Heart left ventricle (tissue), 16 donors: ENCODE measurements at places on chromosomes 16 and 17.

GRCh38 chr17:19345486-19346350, 16.8 kb downstream of the B9D1 start:
- DNase-seq = no peak

DNA sequence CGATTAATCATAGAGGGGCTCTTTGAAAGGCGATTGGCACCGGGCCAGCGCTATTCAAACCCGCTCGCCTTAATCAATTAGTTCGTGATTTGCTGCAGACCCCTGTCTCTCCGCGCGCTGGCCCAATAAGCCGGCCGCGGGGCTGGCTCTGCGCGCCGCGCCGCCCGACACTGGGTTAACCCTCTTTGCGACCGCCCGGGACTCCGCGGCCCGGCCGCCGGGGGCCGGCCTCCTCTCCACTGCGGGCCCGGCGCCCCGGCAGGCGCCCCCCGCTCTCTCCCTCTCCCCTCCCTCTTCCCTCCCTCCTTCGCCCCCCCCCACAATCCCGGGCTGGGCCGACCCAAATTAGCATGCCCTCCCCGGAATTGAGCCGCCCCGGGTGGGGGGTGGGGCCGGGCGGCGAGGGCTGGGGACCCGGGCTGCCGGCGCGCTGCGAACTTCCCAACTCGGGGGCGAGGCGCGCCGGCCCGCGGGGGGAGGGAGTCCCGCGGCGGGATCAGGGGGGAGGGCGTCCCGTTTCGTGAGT, 428 bp upstream of the SALL1 start:
- DNase-seq = peak; percentile 42

GRCh38 chr17:72120642-72121163, at the start of gene SOX9:
Gene SOX9 (plus strand): TSS chr17:72121020. CDS start chr17:72121392, 372 bp downstream.
- DNase-seq = peak; percentile 94

- DNase-seq = no peak
These were observed 143.3 kb downstream of the USP31 start for GRCh38 chr16:23005951-23006350.

DNA sequence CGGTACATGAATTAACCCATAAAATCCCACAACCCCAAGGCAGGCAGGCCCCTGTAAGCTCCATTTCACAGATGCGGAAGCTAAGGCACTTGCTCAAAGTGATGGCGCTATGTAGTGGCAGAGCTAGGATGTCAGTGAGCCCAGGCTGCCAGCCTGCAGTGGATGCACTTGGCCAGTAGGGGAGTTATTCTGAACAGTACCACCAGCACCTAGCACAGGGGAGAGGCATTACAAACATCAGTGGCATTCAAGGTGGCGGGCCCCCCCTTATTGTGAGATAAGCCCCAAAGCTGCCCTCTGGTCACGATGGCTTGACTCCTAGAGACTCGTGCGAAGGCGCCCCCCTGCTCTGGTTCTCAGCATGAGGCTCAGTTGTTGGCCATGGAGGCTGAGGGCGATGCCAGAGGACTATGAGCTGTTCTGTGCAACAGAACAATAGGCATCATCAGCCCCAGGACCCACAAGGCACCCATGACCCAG, 33.8 kb downstream of the GTF3C1 start:
- peak; percentile 34 for DNase-seq

- no peak for DNase-seq
These were observed 75.4 kb downstream of the CYB561 start for GRCh38 chr17:63370696-63371095.

DNA sequence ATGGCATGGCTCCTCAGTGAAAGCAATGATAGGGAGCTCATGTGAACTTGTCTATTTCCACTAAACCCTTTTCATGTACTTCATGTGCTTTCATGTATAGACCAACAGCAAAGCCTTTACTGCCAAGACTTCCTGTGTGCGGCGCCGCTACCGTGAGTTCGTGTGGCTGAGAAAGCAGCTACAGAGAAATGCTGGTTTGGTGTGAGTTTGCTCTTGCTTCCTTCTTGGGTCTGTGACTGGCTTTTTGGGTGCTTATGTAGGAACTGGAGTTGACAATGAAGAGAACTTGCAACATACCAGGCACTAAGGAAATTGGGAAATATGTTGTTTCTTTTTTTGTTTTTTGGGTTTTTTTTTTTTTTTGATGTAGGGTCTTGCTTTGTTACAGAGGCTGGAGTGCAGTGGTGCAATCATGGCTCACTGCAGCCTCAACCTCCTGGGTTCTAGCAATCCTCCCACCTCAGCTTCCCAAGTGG, 5.7 kb downstream of the SNX11 start:
- no peak for DNase-seq

DNA sequence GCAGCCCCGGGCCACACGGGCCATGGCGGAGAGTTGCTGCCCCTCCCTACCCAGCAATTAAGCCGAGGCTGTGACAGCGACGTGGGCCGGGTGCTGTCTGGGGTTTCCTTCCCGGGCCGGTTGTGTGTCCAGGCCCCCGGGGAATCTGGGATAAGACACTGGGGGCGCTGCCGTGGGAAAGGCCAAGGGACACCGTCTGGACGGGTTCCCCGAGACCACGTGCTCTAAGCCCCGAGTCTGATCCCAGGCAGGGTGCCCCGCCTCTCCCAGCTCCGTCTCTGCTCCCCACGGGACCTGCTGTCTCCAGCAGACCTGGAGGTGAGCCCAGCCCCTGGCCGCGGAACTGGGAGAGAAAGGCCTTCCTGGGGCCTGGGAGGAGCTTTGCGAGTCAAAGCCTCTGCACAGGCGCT, 92.2 kb downstream of the IRX3 start:
- peak; percentile 91 for DNase-seq

DNA sequence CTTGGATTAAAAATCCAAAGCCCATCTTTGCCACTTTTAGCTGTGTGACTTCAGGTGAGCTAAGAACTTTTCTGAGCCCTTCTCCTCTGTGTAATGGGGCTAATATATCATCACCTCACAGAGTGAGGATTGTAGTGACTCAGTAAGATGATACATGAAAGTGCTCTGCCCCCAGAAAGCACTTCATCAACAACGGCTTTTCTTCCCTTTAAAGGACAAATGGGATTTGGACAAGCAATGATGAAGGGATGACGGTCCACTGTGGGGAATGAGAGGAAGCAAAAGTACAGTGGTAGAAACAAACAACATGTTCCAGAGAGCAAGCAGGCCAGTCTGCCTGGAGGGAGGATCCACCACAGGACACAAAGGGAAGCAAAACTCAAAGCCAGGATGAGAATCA, 14.3 kb upstream of the TMED6 start:
- DNase-seq = no peak

DNA sequence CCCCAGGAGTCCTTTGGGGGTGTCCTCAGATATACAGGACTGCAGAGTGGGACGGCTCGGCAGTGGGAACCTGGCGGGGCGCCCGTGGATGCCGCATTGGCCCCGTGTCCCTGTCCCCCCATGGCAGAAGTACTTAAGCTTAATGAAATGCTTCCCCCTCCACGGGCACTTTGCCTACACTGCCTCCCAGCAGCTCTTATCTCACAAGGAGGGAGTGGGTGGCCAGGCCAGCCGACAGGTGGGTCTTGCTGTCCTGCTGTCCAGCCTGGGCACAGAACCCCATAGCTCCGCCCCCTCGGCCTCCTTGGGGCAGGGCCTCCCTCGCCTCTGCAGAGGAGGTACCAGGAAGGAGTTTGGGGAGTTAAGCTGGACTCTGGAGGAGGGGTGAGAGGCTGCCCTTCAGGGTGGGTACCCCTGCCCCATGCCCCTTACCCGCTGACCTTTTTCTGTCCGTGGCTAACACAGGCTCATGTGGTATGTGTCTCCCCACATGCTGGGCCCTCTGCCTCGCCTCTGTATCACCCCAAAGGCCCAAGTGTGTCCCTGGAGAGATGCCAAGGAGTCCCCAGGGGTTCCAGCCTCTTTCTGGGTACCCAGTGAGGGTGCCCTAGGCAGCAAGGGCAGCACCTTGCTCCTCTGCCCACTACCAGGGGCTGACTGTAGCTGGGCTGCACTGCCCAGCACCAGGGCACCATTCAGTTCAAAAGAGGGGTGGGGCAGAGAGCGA, 8.7 kb downstream of the THRA start:
- peak; percentile 58 for DNase-seq

GRCh38 chr16:58265480-58266052, 29.3 kb downstream of the PRSS54 start:
- no peak for DNase-seq

DNA sequence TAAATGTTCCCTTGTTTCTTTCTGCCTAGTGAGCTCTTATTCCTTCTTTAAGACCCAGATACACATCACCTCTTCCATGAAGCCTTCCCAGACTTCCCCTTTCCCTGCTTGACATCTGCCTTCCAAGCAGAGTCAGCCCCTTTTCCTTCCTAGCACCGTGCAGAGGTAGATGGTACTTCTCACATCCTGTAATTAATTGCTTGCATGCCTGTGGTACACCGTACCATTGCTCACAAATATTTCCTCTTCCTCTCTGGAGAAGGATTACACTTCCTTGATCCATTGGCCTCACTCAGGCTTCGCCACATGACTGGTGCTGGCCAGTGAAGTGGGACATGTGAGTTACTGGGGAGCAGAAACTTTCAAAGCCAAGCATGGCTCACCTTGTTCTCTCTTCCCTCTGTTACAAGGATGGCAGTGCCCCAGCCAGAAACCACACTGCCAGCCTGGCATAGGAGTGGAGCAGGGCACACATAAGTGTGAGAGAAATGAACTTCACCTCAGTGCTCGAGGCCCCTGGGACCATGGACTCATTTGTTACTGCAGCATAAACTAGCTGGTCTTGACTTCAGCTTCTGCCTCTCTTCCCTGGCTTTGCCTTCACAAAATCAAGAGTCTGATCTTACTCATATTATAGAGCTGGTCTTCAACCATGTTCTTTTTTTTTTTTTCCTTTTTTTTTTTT, 44.0 kb downstream of the SOST start:
- DNase-seq = no peak

DNA sequence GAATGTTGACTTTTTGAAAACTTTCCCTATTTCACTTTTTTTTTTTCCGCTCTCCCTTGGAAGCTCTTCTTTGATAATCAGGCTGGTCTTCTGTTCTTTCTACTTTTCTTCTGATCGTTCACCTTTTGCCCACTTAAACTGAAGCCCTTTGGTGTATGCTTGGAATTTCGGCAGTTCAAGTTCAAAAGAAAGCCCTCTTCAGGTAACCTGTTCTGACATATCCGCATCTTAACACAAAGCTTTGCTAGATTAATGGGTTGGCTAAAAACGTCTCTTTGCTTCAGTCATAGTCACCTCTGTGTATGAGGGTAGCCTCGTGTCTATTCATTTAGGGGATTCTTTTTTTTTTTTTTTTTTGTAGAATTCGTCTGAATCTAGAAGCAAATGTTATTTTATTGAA, 1115.8 kb upstream of the RBFOX1 start:
- DNase-seq = no peak

DNA sequence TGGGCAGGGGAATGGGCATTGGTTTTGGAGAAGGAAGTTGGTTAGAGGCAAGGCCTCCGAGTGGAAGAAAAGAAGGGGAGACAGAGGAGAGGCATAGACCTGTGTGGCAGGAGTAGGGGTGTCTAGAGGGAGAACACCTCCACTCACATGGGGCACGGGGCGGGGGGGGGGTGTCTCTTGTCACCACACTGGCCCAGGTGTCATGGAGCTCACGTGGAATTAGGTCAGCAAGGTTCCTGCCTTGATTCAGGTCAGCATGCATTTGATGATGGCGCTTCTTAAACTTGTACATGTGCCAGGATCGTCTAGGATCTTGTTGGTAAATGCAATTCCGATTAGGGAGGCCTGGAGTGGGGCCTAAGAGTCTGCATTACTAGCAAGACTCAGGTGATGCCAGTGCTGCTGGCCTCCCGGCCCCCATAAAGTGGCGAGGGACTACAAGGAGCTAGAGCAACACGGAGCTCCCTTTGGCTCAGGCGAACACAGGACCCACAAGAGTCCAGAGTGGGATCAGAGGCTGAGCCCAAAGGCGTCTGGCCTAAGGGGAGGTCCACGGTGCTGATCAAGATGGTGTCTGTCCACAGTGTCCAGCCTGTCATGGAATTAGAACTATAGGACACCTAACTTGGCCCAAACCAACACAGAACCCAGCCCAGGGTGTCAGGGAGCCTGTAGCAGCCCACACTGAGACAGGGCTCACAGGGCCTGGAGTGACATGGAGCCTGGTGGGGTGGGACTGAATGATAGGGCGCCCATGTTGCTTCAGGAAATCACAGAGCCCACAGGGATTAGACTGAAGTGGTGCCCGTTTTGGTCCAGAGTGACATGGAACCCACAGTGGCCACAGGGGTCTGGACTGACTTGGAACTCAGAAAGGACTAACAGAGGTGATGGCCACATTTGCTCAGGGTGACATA, 16.7 kb downstream of the EPOP start:
- no peak for DNase-seq

- DNase-seq = no peak
These were observed 781 bp downstream of the ARHGDIA start for GRCh38 chr17:81870131-81870980.

- DNase-seq = no peak
These were observed 74.6 kb downstream of the TMEM100 start for GRCh38 chr17:55648086-55648485.

DNA sequence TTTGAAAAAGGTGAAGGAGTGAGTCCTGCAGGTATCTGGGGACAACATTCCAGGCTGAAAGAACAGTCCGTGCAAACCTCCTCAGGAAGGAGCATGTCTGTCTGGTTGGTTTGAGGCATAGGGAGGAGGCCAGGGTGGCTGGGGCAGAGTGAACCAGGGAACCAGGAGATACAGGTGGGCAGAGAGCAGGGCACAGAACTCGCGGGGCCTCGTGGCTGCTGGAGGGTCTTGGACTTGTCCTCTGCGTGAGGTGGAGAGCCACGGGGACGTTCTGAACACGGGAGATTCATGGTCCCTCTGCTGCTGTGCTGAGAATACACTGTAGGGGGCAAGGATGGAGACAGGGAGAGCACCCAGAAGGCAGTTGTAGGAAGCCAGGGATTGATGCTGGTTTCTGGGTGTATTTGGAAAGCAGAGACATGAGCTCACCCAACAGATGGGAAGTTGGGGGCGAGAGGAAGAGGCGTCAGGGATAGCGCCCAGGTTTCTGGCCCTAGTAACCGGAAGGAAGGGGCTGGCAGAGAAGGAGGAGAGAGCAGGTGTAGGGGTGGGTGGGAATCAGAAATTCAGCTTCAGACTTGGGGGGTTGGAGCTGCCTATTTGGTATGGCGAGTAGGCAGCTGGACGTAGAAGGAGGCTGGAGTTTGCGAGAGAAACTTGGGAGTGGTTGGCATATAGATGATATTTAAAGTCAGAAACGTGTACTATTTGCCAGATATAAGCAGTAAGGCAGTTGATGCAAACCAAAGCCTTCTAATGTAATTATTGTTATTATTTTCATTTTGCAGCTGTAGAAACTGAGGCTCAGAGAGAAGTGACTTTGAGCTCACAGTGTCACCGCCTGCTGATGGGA, at the start of gene CCL17:
CCL17 (plus strand) TSS at position 803 of the 853 bp plus-strand sequence. CDS start 9,166 bp downstream, outside the sequence.
- DNase-seq = no peak

GRCh38 chr16:138049-138417, 440 bp downstream of the NPRL3 start:
- no peak for DNase-seq

- no peak for DNase-seq
These were observed 163.8 kb upstream of the GSE1 start for GRCh38 chr16:85449191-85449884.

DNA sequence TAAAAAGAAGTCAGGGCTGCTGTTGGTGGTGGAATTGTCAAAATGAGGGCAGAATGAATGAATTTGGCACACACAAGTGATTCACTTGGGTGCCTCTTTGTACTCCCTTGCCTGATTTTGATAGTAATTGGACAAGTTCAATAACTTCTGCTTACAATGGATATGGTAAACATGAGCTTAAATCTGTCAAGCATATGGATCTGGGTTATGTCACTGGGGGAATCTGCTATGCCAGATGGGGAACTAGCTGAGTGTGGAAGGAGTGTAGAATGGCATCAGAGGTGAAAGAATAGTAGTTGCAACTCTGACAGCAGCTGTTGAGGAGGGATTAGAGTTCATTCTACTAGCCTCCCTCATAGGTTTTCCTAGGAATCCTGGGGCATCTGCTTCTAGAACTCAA, 724.2 kb upstream of the CDH8 start:
- DNase-seq = no peak

GRCh38 chr17:4908711-4909496, 6.0 kb upstream of the CHRNE start:
- peak; percentile 95 for DNase-seq
